ENCODE measurements at places on chromosomes 5 and 9.

DNA sequence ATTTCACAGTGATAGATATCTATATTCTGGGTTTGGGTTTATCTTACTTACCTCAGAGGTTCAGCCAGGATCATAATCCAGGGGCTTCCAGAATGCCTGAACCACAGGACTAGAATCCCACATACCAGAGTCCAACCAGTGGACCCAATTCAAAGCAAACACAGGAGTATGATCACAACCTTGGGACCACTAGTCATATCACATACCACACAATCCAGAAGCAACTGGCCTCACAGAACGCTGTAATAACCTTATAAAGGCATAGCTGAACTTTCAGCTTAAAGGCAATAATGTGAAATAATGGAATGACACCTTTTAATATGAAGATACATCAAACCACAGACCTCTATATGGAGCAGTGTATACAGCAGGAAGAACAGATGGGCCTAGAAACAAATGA is 25.3 kb downstream of the RAPGEF6 start:
- DNase-seq, result no peak

DNA sequence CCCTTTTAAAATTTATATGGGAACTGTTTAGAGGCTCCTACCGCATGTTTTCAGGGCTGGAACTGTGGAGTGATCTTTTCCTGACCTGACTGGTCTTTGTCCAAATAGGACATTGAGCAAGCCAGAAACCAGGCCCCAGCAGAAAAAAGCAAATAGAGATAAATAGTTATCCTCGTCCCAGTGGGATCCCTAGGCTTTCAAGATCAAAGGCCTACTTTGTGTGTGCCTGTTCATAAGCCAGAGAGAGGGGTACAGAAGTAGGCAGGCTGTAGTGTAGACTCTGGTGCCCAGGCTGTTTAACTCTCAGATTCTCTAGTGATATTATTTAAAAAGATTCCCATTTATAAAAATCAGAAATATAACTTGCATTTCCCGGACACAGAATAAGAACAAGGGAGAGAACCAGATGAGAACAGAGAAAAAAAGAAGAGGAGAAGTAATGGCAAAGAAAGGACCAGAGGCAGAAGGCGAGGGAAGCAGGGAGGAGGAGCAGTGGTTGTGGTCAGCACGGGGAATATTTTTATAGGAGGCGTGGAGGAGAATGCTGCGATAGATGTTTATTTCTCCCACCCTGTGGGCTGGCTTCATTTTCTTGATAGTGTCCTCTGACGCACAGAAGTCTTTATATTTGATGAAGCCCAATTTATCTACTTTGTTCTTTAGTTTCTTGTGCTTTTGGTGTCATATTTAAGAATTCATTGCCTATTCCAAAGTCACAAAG is 101.2 kb downstream of the AOPEP start:
- DNase-seq, result no peak

GRCh38 chr9:105661011-105661410 is 1.2 kb upstream of the TAL2 start:
- no peak for DNase-seq

DNA sequence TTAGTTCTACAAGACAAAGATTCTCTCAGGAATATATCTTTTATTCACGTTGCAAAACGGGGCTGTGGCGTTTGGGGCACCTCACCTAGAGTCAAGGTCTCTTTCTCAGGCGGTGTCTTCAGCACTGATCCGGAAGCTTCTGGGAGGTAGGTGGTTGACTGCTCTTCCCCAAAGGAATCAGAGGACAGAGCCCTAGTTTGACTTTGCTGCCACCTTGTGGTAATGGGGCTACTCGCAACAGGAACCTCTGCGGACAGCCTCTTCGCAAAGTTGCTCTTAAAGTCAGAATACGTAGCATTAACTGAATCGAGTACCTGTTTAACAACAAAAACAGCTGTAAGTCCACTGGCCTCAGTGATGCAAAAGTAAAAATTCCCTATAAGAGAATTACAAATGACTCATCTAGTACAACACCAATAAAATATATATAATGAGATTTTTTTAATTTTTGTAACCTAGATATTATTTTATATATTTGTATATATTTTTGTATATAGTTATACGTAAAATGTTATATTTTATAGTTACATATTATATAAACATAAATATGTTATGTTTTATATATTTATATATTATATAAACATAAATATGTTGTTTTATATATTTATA is 13.3 kb upstream of the GPX8 start:
- peak; percentile 76 for DNase-seq

DNA sequence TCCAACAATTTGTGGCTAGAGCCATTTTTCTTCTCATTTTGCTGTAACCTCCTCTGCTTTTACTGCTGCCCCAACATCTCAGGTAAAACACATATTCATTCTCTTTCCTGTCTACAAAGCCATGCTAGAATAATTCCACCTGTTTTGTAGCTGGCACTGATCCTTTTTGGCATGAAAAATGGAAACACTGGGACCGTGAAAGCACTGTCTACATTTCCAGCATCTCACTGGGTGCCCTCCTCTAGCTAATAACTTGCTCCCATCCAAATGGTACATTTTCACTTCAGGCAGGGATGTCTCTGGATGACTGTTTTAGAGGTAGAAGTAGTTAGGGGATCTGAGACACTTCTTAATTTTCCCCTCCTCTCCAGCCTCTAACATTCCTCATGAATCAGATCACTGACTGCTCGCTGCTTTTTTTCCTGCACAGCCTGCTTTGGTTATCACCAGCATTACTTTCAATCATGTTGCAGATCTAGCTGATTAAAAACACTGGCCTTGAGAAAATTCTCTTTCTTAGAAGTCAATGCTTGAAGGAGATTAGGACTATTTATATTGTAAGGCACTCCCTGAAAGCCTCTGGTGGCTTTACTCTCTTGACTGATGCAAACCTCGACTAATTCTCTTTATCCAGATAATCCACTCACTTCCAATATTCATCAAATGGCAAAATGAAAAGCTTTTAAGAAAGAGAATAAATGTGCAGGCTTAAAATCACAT is 1312.6 kb upstream of the DMAC1 start:
- DNase-seq, result no peak

DNA sequence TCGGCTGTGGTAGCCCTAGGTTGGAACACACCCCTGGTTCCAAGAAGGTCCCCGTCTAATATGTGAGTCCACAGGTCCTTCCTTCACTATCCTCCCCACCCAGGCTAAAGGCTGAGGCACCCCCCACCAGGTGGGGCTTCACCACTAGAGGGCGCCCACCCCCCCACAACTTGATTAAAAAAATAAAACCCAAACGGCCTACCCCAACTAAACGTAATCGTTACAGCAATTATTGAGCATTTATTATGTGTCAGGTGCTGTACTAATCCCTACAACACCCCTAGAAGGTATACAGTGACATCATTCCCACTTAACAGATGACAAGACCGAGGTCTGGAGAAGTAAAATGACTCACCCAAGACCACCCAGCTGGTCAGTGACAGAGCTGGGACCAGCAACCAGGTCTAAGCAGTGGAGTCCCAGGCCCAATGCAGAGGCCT is 65.0 kb downstream of the FGF18 start:
- DNase-seq, result peak; percentile 2

GRCh38 chr9:68476847-68477246 is 63.8 kb downstream of the TMEM252 start:
- no peak for DNase-seq

DNA sequence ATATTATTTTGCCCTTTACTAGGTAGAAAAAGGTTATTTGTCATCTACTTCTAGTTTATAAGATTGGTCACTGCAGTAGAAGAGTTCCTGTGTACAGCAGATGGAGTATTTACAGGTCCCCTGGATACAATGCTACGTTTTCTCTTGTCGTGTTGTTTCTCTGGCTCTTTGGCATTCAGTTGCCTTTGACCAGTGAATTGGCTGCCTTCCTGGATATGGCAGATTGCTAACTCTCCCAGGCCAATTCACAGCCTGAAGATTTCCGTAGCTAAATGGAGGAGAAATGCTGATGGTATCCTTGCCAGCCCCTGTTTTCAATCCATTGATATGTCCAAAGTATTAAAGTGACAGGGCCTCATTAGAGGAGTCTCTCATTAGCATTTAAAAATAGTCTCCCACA is 32.5 kb upstream of the GNAQ start:
- DNase-seq, result no peak

DNA sequence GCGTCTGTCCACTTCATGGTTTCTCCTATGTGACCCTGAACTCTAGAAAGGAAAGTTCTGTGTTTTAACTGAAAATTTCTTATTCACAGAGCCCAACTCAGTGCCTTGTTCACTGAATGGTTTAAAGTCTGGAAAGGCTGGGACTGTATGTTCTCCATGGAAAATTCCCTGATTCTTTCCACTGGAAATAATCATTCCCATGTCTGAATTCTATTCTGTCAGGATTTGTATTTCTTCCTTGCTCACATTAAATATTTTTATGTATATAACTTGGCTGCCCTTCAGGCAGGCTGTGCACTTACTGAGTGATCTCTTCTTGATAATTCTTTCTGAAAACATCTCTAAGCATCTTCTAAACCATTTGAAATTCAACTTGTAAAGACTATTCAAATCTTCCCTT is 1126.9 kb upstream of the DMAC1 start:
- DNase-seq, result no peak

GRCh38 chr9:22129133-22129532 is 120.0 kb upstream of the CDKN2B start:
- DNase-seq, result no peak
